SK-N-SH (cell line): ENCODE measurements at places on chromosomes 16 and 17. TPM values are rescaled to one million over a fixed set of nuclear protein-coding genes. Genes with fewer than 3 reads are reported as not detected.

- no peaks in the 10 kb centered on the region for H3K4me1 ChIP-seq
- no peaks in the 10 kb centered on the region; the same call in 1 of the 2 replicates for H3K27me3 ChIP-seq
- H3K27ac ChIP-seq = no peak overlapping the region
- DNase-seq = no peak
- H3K4me3 ChIP-seq = no peak overlapping the region
Observed at GRCh38 chr16:50695017-50696000, 1.9 kb downstream of the NOD2 start.

The DLX4 gene
- polyA plus RNA-seq = 0.03 and 0.10 TPM in 2 replicates

DNA sequence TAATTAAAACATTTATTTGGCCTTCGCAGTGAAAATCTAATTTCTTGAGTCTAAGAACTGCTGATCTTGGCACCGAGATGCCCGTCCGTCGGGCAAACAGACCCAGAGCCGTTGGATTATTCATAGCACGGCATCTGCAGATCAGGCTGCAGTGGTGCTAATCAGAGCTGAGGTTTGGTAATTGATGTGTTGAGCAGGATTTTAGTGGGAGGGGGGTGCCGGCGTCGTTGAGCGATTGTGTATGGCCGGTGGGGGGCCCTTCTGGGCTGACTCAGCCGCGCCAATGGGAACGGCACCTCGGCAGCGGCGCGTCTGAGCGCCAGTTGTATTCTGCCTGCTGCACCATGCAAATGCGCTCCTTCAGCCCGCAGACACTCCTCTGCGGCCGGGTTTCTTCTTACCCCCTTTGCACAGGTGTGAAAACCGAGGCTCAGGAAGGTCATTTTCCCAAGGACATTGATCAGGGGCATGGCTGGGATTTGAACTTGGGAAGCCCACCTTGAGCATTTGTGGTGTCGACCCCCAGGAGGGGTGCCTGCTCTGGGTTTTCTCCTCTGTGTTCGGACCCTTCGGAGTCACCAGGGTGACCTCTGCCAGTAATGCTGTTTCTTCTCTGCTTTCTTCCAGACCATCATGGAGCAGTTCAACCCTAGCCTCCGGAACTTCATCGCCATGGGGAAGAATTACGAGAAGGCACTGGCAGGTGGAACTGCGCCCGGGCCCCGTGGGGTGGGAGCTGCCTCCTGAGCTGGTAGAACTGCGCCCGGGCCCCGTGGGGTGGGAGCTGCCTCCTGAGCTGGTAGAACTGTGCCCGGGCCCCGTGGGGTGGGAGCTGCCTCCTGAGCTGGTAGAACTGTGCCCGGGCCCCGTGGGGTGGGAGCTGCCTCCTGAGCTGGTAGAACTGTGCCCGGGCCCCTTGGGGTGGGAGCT lies 18.4 kb downstream of the BAIAP2 start:
- DNase-seq = peak; percentile 65
- H3K4me3 ChIP-seq = no peak overlapping the region
- H3K4me1 ChIP-seq = peaks cover 49% of the 10 kb centered on the region; the same call in 1 of the 2 replicates
- H3K27ac ChIP-seq = peak overlapping the region; percentile 84

The KCNJ2 gene
- 0.18 and 0.21 TPM in 2 replicates for polyA plus RNA-seq

GRCh38 chr16:62638964-62639870 lies 603.0 kb upstream of the CDH8 start:
- no peak for DNase-seq
- H3K27ac ChIP-seq = no peak overlapping the region
- H3K27me3 ChIP-seq = no peaks in the 10 kb centered on the region
- no peaks in the 10 kb centered on the region for H3K36me3 ChIP-seq

The TEDC2 gene
- polyA plus RNA-seq = 15.6 and 16.5 TPM in 2 replicates

- peaks cover 25% of the 10 kb centered on the region for H3K4me1 ChIP-seq
- no peaks in the 10 kb centered on the region for H3K27me3 ChIP-seq
- no peaks in the 10 kb centered on the region for H3K36me3 ChIP-seq
- H3K27ac ChIP-seq = peak overlapping the region; percentile 29
Observed at GRCh38 chr16:73063854-73064211, 15.9 kb upstream of the ZFHX3 start.
